KG1 (cell line): ENCODE measurements at places on chromosomes 5 and 9.

GRCh38 chr5:142491270-142491669 lies 166.4 kb upstream of the SPRY4 start:
- DNase-seq: no peak

GRCh38 chr5:95027151-95027721 lies 257.7 kb downstream of the MCTP1 start:
- DNase-seq: no peak

DNA sequence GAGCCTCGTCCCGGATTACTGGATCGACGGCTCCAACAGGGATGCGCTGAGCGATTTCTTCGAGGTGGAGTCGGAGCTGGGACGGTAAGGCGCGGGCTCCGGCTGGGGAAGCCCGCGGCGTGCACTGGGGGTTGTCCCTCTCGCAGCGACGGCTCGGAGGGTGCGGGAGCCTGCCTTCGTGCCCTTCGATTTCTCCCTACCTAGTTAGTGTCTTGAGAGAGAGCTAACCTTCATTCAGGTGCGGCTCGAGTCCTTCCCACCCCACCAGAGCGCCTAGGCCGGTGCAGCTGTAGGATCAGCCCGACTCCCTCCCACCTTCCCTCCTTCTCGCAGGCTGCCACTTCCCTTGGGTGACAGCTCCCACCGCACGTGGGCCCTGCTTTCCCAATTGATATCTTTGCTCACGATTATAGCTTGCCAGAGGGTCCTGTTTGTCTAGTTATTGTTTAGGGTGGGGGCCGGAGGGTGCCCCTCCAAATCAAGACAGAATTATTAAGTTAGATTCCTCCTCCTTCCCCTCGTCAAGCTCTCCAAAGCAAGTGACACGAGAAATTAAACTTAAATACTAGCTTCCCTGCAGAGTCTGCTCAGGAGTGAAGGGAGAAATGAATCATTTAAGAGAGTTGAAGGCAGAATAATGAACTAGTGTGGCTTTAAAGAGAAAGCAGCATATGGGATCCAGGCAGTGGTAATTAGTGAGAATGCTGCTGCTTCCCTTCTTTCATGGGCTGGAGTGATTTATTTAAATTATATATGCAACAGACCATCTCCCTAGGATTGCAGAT lies 569 bp downstream of the CAMK4 start:
- no peak for DNase-seq

- no peak for DNase-seq
Observed at GRCh38 chr9:136764301-136764891, at the start of gene LCN15. LCN15 (minus strand) TSS chr9:136764518; CDS start chr9:136764488, 30 bp downstream.

DNA sequence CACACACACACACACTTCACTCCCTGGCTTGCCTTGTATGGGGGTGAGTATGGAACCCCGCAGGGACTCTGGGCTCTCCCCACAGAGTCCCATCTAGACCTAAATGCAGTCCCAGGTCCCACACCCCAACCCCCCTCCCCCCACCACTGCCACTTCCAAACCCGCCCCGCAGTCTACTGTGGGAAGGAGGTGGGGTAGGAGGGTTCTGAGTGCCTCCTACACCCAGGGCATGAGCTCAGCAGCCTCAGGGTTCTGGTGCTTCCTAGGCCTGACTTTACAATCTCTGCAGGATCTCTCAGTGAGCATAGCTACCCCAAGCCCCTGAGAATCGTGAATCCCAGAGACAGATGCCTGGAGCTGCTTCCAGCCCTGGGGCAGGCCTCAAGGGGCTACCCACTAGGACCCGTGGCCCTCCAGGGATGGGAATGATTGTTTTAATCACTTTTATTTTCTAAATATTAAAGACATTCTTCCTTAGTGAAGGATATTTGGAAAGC lies 1.5 kb upstream of the NACC2 start:
- DNase-seq: no peak

- DNase-seq: no peak
Observed at GRCh38 chr5:127577458-127577857, 60.0 kb downstream of the PRRC1 start.

DNA sequence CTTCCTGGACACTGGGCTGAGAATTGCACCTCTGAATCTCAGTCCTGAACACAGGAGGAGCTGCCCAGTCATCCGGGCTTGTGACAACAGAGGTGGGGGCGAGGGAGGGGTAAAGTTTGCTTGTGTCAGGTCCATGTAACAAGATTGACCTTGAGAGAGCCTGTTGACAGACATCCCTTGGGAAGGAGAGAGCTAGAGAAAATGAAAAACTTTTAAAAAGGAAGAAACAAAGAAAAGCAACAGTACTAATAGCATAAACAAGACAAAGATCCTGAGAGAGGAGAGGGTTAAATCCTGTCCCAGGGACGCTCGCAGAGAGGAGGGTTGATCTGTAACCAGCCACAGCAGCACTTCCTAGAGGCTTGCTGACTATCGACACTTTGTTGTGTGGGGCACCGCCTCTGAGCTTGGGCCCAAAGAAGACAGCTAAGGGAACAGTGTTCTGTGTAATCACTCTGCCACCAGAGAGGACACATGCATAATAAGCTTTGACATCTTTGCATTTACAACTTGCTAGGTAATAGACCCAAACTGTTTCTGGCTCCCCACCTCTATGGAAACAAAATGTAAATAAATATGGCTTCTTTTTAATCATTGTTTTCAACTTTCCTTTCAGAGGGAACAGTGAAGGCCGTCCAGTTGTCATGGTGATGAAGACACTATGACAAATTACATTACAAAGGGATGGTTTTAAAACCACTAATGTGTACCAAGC lies 363.7 kb downstream of the CSNK1G3 start:
- no peak for DNase-seq

DNA sequence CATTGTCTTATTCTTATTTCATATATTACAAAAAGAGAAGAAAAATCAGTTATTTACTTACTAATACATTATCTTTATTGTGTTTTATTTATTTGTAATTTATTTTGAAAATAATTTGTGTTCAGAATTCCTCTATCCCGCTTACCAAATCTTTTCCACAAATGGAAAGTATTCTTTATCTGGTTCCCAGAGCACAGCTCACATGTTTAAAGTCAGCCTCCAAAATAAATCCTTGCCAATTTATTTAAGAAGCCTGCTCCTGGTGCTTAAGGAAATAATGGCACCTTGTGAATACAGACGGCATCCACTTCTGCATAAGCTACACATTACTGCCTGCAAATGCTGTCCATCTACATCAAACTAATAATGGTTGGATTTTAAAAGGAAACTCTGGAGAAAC lies 435.4 kb downstream of the MTRR start:
- no peak for DNase-seq

DNA sequence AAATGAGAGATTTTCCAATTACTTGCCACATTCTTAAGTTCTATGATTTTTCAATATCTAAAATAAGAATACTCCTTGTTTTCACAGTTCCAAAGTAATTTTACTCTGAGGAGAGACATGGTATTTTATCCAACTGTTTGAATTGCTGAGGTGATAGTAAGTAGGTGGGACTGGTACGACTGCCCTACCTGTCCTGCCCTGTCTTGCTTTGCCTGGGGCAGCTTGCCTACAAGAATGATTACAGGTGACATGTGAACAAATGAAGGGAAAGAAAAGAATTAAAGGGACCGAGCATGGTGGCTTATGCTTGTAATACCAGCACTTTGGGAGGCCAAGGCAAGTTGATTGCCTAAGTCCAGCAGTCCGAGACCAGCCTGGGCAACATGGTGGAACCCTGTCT lies 41.6 kb upstream of the HMGCS1 start:
- no peak for DNase-seq

GRCh38 chr9:99509065-99509745 lies 287.1 kb downstream of the SEC61B start:
- no peak for DNase-seq

DNA sequence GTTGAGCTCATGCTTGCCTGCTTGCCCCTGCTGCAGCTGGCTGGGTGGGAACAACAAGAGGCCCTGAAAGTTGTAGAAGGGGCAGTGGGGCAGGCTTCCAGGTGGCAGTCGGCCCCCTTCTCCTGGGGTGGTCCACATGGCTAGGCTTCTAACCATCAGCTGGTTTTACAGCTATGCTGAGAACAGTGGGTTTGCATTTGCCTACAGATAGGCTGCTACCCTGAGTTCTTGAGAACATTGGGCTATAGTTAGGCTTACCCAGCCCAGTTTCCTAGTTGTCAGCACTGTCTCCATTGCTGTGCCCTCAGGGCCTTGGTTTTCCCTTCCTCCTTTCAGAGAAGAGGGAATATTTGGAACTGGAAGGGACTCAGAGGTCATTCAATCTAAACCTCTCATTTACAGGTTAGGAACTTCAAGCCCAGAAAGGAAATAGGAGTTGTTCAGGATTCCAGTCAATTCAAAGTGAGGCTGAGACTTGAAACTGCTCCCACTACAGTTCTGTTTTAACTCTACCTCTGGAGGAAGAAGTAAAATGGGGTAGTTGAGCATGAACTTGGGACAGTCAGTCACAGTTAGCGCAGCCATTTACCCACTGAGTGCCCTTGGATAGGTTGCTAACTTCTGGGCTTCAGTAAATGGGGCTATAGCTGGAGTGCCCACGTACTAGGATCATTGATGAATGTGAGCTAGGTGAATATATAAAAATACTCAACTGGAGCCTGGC lies 11.5 kb downstream of the LARP1 start:
- DNase-seq: no peak

DNA sequence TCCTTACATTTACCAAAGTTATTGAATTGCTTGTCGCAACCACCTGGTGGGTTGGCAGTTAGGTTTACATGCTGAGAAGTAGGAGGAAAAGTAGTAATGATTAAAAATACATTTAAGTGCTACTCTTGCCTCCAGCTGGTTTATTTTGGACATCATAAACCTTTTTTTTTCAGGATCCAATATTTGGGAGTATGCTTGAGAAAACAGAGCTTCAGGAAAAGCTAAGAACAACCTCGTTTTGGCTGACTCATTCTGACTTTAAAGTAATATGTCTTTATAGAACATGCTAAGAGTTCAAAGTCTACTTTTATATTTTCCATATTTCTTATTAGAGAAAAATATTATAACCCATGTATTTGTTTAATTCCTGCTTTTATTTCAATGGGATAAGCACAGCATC lies 41.7 kb upstream of the BNC2 start:
- DNase-seq: no peak
